ENCODE measurements at places on chromosomes 5 and 9. TPM values are rescaled to one million over a fixed set of nuclear protein-coding genes. Genes with fewer than 3 reads are reported as not detected.

Gene OR5C1
- not detected for total RNA-seq

Gene CTXN3
- total RNA-seq, result not detected

Gene MTX3
- total RNA-seq, result 12.0 TPM

Gene IL11RA
- 4.6 TPM for total RNA-seq

Gene PCDHGA2
- total RNA-seq, result 0.42 TPM

Gene SCGB3A2
- total RNA-seq, result not detected

Gene TLX3
- not detected for total RNA-seq

Gene IFNA1
- not detected for total RNA-seq

Gene PCDHGC5
- total RNA-seq, result 1.1 TPM
